ENCODE measurements at places on chromosomes 7 and 10.

DNA sequence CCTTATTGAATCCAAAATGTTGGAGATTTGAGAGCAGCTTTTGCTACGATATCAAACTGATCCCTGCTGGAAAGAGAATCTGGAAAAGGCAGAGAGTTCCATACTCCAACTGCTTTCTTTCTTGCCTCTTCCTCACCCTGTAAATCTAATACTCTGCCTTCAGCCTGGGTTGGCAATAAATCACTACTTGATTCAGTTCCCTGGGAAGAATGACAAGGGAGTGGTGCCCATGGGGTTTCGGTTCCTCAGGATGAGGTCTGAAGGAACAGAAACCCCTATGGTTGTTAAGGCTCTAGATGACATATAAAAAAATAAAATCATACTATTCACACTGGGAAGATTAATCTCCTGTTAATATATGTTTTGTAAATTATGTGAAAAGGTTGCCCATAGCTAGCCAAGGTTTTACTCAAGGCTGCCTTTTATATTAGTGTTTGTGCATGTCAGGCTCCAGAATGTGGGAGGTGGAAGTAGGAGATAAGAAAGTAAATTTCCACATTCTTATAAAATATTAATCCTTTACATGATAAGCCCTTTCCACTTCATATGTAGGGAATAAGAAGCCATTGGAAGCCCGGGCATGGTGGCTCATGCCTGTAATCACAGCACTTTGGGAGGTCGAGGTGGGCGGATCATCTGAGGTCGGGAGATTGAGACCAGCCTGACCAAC, 106.2 kb upstream of the CACNA2D1 start:
- no peak for DNase-seq

- DNase-seq = no peak
These were observed 57.6 kb upstream of the PDZD8 start for GRCh38 chr10:117432866-117433265.

- DNase-seq = peak; percentile 28
These were observed 364.2 kb downstream of the AUTS2 start for GRCh38 chr7:69962186-69963065.

DNA sequence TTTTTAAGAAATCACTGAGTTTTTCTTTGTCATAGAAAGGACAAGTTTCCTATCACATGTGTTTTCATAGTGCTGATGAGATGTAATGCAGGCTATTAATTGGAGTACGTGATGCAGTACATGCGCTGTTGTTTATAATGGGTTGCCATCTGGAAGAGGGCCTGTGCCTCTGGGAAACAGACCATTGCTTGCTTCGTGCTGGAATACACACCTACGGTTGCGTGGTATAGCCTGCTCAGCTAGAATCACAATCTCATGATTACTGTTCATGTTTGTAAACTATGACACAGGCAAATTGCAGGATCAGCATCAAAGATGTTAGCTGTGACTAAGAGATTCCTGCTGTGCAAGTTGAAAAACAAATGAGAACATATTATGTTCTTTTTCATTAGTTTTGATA, 107.2 kb upstream of the STEAP1B start:
- no peak for DNase-seq

- DNase-seq = no peak
These were observed 307.7 kb downstream of the CDK14 start for GRCh38 chr7:90903841-90904240.

GRCh38 chr7:82762880-82763279, 319.3 kb upstream of the CACNA2D1 start:
- DNase-seq = no peak

DNA sequence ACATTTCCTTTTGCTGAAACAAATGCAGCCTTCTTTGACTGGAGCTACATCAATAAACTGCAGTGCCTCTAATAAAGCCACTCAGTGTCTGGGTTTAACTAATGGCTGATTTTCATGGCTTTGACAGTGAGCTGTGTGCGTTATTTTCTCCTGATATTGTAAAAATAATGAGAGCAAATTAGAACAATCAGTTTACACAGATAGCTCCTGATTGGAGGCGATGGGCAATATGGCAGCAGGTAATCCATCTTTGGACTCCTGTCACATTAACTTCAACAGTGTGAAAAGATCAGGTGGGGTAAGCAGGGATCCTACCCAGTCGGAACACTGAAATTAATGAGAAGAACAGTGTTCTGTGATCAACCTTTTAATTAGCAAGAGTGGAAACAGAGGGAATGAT, 100.7 kb downstream of the POLL start:
- no peak for DNase-seq

GRCh38 chr7:2022021-2022409, 210.7 kb downstream of the MAD1L1 start:
- DNase-seq = no peak

- no peak for DNase-seq
These were observed 54.4 kb upstream of the CFAP46 start for GRCh38 chr10:132996603-132997343.

- no peak for DNase-seq
These were observed 348.1 kb downstream of the ANKRD7 start for GRCh38 chr7:118572604-118573003.

- DNase-seq = no peak
These were observed 85.4 kb downstream of the CDK14 start for GRCh38 chr7:90681336-90682022.

- DNase-seq = no peak
These were observed 144.5 kb upstream of the NFE2L3 start for GRCh38 chr7:26007510-26007909.

DNA sequence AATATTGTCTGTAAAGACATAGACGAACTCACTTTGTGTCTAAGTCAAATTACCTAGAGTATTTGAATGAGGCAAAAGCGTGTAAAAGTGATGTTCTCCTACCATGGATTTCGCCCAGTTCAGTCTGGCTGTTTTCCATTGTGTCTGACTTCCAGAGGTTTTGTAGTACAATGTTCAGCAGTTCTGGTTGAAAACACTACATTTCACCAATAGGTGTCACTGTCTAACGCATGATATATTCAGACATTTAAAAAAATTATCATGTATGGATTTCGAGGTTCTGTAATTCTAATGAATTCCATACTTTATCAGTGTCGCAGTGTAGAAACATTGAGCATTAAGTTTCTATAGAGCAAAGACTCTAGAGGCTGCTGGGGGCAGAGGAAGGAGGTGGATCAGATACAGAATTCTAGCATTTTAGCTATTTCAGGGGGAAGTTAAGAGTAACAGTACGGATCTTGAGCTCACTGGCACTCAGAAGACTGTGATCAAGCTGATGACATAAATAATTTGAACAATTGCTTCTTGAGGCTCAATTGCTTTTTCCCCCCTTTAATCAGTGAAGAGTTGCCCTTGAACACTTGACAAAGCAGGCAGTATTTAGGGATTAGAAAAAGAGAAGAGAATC, 196.9 kb upstream of the RHOBTB1 start:
- peak; percentile 69 for DNase-seq

DNA sequence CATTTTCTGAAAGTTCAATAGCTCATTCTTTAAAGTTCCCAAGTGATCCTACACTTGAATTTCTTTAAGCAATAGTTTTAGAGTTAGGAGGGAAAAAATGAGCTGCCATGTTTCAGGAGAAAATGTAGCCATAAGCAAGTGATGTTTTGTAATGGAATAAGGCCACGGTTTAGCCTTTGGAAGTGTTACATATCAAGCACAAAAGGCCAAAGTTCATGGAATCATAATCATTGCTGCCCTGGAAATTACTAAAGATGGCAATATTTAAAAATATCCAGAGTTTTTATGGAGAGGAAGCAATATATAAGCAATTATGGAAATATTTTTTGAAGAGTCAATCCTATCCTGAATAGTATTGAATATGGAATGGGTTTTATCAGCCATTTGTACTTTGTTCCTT, 68.4 kb downstream of the ETV1 start:
- DNase-seq = no peak

- no peak for DNase-seq
These were observed 216.9 kb downstream of the SORCS1 start for GRCh38 chr10:106947643-106948042.

GRCh38 chr10:131896403-131896802, 4.4 kb upstream of the PPP2R2D start:
- DNase-seq = no peak

DNA sequence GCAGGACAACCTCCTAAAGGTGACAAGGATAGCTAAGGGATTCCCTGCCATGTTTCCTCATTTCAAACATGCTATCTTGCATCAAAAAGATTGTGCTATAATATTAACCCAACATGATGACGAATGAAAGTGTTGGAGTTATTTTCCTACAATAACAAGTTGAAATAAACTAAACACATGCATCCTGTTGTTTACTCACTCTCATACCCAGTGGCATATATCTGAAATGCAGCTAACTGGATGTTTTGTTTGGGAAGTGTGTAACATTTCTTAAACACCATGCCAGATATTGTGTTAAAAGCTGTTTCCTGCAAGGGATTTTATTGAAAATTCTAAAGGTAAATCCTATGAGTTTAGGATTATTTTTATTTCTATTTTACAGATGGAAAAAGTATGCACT, 139.6 kb downstream of the TFPI2 start:
- DNase-seq = no peak

DNA sequence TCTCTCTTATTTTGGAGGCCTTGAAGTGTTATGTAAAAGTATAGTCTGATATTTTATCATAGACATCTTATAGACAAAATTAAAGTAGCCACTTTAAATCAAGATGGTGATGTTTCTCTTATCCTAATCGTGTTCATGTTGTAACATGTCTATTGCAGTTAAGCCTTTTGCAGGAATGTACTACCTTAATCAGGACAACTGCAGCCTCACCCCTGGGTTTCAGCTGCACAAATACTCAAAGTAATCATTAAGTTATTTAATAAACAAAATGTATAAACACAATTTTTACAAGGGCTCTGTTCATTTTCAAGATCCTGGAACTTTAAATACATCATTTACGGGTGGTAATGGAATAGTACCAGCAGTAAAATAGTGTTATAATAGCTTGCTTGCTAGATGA, 14.4 kb upstream of the KIF5B start:
- DNase-seq = no peak

DNA sequence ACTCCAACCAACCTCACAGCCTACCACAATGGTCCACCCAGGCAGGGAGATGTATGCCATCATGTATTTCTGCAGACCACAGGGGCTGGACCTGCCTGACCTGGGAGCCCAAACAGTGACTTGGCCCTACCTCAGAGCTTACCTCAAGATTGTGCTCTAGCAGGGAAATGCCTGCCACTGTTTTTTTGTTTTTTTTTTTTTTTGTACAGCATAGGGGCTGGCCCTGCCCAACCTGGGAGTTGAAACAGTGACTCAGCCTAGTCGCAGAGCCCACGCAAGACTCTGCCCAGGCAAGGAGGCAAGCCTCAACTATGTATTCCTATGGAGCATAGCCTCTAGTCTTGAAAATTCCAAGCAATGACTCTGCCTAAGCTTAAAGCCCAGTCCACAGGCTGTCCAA, 39.3 kb upstream of the CDK6 start:
- no peak for DNase-seq

DNA sequence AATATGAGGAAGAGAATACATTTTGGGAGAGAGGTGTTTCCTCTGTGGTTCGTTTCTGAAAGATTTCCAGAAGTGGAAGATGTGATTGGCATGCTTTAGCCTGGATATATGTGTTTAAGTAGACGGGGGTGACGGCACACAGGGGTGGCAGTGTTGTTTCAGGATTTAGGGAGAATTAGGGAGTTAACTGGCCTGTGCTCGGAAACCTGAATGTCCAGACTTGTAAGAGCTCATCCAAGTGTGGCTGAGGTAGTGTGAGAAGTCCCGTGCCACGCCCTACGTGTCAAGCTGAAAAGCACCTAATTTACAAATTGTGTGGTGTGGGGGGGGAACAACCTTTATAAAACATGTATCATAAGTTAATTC, 1.1 kb downstream of the RALA start:
- DNase-seq = peak; percentile 39

DNA sequence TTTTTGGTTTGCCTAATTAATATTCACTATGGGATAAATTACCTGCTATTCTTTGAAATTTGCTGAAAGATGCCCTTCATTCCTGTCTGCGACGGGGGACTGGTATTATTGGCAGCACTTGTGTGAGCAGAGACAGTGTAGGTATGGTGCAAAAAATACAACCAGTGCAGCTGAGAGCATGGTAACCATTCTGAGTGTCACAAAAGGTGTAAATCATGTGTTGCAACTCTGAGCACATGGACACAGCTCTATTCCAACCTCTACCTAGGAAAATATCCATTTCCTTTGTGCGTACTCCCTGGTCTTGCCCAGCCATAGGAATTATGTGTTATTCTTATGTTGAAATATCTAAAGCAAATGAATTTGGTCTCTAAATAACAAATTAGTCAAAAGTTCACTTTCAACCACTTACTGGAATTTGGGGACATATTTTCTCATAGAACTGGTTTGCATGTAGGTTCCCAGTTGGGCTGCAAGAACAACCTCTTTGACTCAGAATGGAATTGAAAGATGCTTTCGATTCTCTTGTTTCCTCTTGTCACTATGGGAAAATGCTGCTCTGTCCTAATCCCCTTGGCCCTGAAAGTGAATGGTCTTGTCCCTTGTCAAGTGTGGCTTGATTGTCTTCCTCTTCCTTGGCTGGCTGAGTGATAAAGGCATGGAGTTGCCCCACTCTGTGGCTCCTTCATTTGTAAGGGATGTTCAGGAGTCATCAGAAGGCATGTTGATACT, 57.0 kb downstream of the CELF2 start:
- no peak for DNase-seq

DNA sequence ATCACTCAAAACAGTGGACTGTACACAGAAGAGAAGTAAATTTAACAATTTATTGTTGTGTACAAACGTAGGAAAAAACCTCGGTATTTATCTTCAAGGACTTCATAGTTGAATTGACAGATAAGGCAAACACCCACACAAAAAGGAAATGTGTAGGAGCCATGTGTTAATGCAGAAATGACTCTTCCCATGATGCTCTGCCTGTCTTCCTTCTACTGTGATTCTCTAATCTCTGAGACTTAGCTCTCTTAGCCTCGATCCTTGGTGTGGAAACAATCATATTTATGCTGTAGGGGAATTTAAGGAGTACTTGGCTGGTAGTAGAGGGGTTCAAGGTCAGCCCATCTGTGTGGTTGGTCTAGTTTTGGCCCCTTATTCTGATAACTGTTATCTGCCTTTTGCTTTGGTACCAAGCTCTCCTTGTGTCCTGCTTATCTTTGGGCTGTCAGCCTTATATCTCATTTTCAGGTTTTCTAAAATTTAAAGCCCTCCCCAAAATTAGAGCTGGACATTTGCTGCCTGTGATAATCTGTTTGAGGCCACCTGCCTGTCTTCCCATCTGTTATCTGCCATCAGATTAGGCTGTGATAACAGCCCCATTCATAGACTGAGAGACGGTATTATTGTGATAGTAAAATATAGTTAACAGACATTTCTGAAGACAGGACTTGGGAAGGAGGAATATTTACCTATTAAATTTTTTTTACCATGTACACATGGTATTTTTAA, 81.7 kb downstream of the GPR85 start:
- no peak for DNase-seq
